ENCODE measurements at places on chromosomes 5 and 9.

- DNase-seq = no peak
Observed at GRCh38 chr9:127777368-127777980, 992 bp downstream of the SH2D3C start.

- no peak for DNase-seq
Observed at GRCh38 chr5:149433524-149434131, 54.5 kb upstream of the IL17B start.

GRCh38 chr5:143347046-143347445 lies 56.4 kb downstream of the NR3C1 start:
- no peak for DNase-seq

DNA sequence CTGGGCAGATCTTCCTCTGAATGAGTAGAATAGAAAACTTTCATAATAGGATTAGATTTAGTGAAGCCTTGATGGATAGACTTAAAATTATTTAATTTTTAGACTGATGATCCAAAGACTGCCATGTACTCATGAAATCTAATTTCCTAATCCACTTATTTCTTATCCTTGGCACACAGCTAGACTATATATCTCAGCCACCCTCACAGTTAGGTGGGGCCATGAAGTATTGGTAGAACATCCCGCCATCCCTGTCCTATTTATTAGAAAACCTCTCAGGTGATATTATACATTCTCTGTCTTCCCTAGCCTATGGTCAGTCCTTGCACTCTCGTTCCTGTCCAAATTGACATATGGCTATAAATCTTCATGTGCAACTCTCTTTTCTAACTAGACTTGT lies 110.9 kb downstream of the FAM170A start:
- DNase-seq = no peak

DNA sequence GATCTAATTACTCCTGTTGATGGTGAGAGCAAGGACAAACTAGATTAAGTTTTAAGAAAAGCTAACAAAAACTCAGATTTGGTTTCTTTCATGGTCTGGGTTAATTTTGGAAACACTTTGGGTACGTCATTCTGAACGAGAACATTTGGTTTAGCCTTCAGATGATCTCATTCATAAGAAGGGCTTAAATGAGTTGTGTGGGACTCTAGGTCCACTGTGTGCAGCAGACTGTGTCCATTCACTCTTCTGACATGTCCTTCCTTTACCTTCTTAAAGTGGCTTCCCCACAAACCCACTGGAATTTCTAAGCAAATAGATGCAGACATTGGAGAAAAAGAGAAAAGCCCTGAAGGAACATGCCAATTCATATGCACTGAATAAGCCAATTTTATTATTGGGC lies 96.8 kb downstream of the FBXO4 start:
- DNase-seq = no peak

DNA sequence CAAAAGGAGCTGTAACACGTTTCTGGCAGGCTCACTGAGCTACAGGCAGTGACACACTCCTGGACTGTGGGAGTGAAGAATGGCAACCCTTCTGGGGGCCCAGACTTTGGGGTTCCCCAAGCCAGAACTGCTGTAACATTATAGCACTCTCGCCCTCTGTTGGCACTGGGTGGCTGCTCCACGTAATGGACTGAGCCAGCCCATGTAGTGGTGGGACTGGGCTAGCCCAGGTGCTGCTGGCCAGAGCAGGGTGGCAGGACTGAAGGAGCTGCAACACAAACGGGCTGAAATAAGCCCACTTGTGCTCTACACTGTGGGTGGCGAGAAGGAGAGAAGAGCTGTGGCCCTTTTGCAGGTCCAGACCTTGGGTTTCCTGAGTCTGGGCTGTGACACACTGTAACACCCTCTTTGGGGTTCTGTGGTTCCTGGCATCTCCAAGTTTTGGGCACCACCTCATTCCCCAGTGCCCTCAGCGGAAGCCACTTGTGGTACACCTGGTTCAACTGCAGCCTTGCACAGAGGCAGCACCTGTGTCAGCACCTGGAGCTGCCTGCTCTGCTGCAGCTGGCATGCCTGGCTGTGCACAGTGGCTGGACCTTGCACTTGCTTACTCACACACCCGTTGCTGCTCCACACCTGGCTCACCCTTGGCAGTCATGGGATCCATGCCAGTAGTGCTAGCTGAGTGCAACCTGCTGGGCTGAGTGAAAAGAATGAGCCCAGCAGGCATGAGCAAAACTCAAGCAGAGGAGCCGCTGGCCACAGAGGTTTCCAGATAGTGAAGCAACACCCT lies 95.0 kb upstream of the PRR16 start:
- DNase-seq = no peak

DNA sequence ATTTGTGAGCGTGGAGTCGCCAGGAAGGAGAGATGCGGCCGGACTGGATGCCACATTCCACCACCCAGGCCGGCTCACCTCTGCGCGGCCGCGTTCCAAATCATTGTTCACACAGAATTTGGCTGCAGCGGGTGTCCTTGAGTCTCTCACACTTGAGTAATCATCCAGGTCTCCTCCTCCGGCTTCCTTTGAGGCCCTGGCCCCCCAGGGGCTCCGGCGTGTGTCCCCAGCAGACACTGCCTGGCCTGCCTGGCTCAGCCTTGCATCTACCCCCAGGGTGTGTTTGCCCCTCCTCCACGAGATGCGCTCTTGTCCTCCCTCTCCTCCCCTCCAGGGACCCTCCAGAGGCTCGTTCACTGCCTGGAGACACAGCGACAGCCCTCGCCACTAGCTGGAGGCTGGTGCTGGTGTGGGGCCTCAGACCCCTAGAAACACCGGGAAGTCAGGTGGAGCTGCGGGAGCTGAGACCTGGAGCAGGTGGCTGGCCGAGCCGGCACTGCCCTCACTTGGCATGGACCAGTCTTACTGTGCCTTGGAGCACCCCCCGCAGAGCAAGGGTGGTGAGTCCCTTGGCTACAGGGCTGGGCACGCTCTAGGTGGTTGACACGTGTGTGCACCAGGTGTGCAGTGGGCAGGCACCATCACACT lies 7.0 kb upstream of the SLC9A3 start:
- no peak for DNase-seq

GRCh38 chr9:76394960-76395252 lies 680 bp upstream of the RFK start:
- DNase-seq = peak; percentile 58

GRCh38 chr9:137049544-137050449 lies 3.8 kb upstream of the NPDC1 start:
- DNase-seq = peak; percentile 70
